Activated CD4-positive, alpha-beta memory T cell treated with anti-CD3 and anti-CD28 coated beads, Interleukin-2, amount 10 ng/mL, durations not matched to agents 7 days and 5 days (primary cell): ENCODE measurements at places on chromosomes 16 and 17. TPM values are rescaled to one million over a fixed set of nuclear protein-coding genes. Genes with fewer than 3 reads are reported as not detected.
A peak's percentile ranks its signal among the peaks of the same experiment; 100 is the strongest.

DNA sequence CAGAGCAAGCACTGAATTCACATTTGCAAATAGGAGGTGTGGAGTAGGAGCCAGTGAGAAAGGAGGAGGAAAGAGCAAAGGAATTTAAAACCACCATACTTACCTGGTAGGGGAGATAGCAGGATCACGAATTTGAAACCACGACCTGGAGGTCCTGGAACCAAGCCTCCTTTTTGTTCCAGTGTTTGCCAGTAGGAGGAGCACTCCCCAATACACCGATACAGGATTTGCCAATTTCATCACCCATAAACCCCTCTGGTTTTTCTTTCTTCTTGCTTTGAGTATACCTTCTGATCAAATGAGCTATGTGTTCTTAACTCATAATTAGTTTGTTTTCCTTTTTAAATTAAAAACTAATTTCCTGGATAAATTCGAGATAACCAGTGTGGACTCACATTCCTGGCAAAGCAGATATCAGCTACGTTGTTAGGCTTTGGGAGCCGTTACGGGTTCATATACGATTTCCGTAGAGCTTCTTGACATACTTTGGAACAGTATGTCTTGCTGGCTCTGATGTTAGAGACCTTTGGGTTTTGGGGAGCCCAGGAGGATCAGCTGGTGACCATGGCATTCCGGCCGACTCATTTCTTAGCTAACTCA lies 22.7 kb downstream of the BCO1 start:
- DNase-seq: peak; percentile 17

DNA sequence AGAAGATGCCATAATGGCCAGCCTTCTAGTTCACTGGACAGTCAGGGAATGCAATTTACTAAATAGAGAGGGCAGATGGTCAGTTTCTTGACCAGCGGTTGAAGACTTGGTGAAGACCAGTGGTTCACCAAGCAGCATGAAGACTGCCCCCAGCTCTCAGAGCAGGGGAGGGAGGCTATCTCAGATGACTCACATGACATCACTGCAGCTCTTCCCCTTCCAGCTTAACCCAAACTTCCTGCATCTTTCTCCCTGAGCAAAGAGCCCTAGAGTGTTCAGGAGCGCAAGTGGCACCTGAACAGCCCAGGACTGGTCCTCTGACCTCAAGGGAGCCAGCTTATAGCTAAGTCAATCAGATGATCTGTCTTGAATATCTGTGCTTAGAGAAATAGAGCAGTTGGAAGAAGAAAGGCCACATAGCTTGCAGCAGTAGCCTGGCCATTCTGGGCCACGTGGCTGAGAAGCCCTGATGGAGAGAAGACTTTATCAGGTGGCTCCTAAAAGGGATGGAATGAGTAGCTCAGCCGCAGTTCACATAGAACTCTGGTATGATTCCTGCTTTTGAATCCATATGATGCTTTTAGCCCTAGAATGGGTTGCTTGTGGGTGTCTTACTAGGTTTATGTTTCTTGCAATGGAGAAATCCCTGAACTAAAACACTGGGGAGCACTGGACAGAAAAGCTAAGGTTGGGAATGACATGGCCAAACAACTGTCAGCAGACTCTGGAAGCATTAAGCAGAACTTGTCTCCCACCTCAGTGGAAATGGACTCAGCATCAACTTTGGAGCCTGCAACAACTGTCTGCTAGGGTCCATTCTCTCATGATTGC lies 392.1 kb upstream of the CCL2 start:
- no peak for DNase-seq

GRCh38 chr17:4788807-4789700 lies at the start of gene GLTPD2:
Gene GLTPD2, plus strand, starts transcription at chr17:4788964. Its CDS starts 48 bp downstream, at chr17:4789012.
- no peak for DNase-seq

- DNase-seq: peak; percentile 34
These were observed 781 bp downstream of the RSKR start for GRCh38 chr17:28612936-28613872.

The PDE6G gene
- total RNA-seq: 10.9 TPM

DNA sequence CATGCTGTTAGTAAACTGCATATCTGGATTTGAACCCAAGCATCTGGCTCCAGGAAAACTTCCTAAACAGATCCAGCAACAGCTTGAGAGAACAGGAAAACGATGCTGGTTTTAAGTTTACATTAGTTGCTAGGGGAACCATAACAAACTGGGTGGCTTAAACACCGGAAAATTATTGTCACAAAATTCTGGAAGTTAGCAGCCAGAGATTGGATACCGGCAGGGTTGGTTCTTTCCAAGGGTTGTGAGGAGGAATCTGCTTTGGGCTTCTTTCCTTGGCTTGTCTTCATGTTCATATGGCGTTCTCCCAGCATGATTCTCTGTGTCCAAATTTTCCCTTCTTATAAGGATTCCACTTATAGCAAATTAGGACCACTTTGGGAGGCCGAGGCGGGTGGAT lies 276.9 kb upstream of the TOM1L1 start:
- DNase-seq: no peak

The CCL2 gene
- total RNA-seq: not detected

GRCh38 chr16:2308089-2308962 lies 32.2 kb downstream of the ABCA3 start:
- no peak for DNase-seq

GRCh38 chr16:272633-273546 lies 2.9 kb downstream of the RGS11 start:
- no peak for DNase-seq

DNA sequence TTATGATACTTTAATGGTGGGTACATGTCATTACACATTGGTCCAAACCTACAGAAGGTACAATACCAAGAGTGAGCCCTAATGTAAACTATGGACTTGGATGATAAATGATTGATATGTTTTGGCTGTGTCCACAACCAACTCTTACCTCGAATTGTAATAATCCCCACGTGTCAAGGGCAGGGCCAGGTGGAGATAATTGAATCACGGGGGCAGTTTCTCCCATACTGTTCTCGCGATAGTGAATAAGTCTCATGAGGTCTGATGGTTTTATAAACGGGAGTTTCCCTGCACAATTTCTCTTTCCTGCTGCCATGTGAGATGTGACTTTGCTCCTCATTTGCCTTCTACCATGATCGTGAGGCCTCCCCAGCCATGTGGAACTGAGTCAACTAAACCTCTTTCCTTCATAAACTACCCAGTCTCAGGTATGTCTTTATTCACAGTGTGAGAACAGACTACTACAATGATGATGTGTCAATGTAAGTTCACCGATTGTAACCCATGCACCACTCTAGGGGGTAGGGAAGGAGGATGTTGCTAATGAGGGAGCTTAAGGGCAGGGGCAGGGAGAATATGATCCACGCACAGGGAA lies 7.0 kb upstream of the METTL22 start:
- no peak for DNase-seq
